ENCODE measurements at places on chromosomes 7 and 10.
A peak's percentile ranks its signal among the peaks of the same experiment; 100 is the strongest.

GRCh38 chr7:47202146-47202783 is 379.6 kb downstream of the TNS3 start:
- no peak for DNase-seq

DNA sequence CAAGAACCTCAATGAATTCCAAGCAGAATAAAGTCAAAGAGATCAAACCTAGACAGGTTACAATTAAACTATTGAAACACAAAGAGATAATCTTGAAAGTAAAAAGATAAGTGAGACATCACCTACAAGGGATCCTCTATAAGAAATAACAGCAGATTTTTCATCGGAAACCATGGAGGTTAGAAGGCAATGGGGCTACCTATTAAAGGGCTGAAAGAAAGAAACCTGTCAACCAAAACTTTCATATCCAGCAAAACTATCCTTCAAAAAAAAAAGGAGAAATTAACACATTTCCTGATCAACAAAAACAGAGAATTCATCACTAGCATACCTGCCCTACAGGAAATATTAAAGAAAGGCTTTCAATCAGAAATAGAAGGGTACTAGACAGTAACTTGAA is 244.9 kb downstream of the ARHGAP12 start:
- DNase-seq: no peak

GRCh38 chr7:124422081-124422480 is 343.5 kb downstream of the GPR37 start:
- DNase-seq: no peak

GRCh38 chr7:157910446-157910845 is 573.6 kb downstream of the DNAJB6 start:
- DNase-seq: no peak

GRCh38 chr7:143295870-143296269 is 7.7 kb downstream of the CASP2 start:
- DNase-seq: no peak

DNA sequence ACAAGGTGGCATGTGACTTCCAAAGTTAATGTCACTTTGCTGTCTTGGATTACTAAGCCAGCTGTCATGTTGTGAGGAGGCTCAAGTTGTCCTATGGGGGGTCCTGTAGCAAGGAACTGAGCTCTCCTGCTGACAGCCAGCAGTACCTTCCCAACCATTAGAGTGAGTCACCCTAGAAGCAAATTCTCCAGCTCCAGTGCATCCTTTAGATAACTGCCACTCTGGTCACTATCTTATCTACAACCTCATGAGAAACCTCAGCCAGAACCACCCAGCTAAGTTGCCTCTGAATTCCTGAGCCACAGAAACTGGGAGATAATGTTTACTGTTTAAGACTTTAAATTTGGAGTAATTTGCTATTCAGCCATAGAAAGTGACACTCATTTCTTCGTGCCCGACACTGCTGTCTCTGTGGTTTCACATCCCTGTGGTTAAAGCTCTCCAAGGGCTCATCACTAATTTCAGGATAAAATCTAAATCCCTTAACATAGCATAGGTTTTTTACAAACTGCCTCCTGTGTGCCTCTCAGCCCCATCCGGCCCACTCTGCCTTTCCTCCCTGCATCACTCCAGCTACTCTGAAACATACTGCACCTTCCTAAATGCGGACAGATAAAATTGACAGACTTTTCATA is 83.5 kb downstream of the PRR15 start:
- DNase-seq: no peak

GRCh38 chr10:60944058-60944909 is at the start of gene RHOBTB1:
RHOBTB1 (minus strand) TSS chr10:60944185; CDS start chr10:60911542, 32,643 bp downstream.
- peak; percentile 64 for DNase-seq

GRCh38 chr10:127556916-127557315 is 7.8 kb downstream of the NPS start:
- DNase-seq: peak; percentile 56

- no peak for DNase-seq
Observed at GRCh38 chr7:66099232-66099550, 15.5 kb upstream of the CRCP start.

- DNase-seq: no peak
Observed at GRCh38 chr7:143285470-143285778, 666 bp downstream of the TMEM139 start.

- no peak for DNase-seq
Observed at GRCh38 chr7:112665709-112666108, 124.5 kb downstream of the TMEM168 start.

GRCh38 chr10:108319434-108320222 is 1155.1 kb upstream of the SORCS1 start:
- no peak for DNase-seq

DNA sequence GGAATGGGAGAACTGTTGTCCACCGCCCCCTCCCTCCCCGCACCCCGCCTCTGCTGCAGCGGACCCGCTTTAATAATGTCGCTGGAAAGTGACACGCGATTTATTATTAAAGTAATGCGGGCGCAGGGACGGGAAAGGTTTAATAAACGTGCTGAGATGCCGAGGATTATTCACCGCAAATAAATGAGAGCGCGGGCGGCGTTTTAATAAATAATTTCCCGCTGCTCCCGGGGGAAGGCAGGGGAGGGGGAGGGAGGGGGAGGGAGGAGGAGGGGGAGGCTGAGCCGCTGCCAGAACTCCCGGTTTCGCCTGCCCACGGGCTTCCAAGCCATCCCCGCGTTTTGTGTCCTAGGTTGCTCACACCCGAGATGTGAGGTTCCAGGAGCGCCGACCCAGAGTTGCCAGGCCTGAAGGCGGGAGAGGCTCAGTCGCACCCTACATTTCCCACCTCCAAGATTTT is 5.1 kb downstream of the KAZALD1 start:
- no peak for DNase-seq

DNA sequence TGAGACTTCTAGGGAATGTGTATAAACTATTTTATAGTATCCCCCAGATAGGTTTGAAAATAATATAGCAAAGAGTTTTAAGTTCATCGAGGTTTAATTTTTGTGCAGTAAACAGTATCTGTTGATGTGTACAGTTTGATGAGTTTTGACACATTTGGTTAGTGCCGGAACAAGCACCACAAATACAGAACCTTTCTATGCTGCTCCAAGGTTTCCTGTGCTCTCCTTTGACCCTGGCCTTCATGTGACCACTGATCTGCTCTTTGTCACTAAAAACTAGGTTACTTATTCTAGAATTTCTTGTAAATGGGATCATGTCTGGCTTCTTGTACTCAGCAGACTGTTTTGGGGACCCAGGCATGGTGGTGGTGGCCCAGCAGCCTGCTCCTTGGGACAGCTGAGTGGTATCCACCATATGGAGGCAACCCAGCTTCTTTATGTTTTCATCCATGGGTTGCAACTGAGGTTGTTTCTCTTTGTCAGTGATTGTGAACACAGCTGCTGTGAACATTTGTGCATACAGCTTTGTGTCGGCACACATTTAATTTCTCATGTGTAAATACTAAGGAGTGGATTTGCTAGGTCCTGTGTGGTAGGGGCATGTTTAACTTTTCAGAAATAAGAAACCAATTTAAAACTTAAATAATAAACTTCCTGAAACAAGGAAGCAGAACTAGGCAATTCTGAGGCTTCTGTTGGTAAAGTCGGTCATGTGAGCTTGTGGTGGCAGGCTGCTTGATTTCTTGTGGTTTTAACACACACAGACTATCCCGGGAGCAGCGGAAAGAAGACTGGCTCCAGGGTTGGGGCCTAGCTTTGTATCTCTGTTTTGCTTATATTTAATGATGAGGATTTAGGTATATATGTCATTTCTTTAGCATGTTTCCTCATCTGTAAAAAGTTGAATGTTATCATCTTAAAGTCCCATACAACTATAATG is 219.4 kb downstream of the ABCA13 start:
- DNase-seq: no peak

DNA sequence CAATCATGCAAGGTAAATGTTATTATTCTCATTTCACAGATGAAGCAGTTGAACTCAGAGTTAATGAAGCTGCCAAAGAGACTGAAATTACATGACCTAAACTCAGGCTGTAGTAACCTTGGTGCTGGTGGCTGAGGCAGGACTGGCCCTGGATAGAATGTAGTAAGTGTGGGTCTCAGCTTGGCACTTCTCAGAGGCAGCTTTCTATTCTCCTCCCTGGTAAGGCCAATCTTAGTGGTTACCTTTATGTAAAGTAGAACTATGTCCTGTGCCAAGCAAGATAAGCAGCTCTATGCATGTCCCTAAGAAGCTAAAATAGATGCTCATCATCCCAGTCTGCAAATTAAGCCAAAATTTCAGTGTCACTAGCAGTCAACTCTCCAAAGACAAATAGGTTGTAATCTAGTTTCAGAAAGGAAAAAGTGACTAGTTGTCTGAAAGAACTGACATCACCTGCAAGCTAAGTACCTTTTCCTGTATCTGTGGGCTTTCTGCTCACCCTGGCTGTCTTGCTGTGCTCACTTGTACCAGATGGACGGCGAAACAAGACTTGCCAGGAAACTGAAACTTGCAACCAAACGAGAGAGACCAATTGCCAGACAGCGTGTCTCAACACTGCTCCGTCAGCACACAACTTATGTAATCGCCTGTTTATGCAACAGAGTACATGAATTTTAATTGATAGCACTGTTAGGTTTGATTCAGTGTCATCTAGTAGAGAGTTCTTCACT is 43.7 kb downstream of the CH25H start:
- DNase-seq: no peak

GRCh38 chr7:98458090-98458875 is 57.4 kb upstream of the BAIAP2L1 start:
- DNase-seq: no peak

DNA sequence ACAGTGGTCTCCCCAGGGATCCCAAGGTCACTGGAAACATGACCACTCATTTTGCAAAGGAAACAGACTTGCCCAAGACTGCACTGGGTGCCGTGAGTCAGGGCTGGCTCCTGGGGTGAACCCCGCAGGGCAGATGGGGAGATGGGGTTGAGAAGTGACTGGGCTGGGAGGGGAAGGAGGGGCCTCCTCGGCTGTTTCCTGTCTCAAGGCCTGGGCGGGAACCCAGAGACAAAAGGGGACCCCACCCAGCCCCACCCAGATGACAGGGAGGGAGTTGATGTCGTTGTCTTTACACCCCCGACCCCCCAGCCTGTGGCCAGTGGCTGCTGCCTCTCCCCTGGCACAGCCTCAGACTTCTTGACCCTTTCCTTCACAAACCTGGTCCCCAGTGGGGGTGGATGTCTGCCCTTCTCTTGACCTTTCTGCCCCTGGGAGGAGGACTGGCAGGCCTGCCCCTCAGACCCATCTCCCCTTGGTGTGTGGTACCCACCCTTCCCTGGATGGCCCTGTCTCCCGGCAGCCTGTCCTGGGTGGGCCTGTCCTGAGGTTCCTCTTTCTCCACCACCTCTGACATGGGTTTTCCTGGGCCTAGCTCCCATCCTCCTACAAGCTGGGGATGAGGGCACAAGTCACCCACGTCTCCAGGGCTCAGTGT is 1.4 kb downstream of the MYO1G start:
- no peak for DNase-seq

GRCh38 chr7:108561047-108561619 is 8.4 kb downstream of the THAP5 start:
- DNase-seq: no peak

DNA sequence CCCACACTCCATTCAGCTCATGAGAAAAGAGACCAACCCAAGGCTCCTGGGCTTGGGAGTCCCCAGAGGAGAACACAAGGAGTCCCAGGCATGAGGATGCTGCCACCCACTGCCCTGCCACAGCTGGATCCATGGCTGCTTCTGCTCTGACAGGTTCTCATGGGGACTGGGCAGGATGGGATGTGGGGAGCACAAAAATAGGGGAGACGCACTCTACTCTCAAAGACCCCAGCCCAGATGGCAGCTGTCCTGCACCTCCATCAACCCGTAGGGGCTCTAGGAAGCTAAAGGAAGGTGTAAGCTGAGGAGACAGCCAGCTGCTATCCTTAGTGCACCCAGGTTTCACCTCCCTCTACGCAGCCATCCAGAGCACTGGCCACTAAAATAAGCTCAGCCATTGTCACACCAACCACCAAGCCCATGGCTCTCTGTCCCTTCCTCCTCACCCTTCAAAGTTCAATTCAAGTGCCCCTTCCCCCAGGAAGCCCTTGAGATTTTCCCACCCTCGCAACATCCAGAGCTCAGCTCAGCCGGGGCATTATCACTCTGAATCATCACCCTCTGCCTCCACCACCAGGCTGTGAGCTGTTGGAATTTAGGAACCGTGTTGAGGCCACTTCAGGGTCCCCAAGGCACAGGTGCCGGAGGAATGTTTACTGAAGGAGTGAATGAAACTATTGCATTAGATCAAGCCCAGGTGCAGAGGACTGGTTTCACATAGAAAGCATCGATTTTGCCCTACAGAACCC is 142.1 kb downstream of the GRID1 start:
- DNase-seq: no peak

DNA sequence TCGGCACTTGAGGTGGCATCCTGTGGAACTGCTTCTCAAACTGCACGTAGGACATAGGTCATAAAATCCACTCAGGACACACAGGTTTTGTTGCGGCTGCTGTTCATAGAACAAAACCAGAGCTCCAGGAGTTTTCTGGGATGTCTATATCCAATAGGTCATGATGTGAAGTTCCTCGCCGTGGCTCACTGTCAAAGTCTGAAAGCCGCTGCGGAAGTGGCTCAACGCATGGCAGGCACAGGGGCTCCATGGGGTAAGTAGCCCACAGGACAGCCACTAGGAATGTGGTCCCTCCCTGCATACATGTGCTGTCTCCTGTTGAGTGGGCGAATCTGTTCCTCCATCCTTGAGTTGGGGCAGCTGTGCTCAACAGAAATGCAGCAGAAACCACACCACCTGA is 72.2 kb downstream of the PRKAG2 start:
- no peak for DNase-seq

DNA sequence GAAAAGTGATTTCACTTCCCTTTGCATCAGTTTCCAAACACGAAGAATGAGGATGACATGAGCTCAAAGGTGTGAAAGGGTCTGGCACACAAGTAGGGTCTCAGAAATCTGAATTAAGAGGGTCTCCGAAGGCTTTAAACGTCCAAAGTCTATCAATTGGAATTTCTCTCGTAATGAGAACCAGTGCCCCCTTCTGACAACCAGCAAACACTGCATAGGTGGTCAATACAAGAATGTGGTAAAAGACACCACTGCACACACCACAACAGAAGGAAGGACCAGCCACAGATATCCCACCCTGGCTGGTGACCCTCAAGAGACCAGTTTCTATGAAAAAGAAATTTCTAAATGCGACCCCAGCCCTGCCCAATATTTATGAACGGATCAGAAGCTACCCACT is 78.1 kb downstream of the CALN1 start:
- DNase-seq: no peak

- no peak for DNase-seq
Observed at GRCh38 chr7:121259826-121260225, 69.0 kb upstream of the WNT16 start.

DNA sequence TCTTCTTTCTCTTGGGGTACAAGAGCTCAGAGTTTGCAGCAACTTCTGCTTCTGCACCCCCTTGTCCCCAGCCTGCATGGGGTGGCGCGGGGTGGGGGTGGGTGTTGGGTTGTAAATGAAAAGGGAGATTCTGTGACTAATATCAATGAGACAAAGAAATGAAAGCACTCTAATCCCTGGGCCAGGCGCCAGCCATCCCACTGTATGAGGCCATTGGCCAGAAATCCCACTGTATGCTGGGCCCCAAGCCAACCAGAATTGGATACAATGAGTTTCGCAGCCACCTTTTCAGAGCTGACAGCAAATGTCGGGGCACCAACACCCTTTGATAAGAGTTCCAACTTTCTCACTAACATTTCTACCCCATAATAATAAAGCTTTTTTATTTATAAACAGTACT is 10.9 kb upstream of the PTN start:
- DNase-seq: no peak

- DNase-seq: no peak
Observed at GRCh38 chr7:2237109-2237602, 4.4 kb upstream of the MAD1L1 start.

Data from neural crest cell (in vitro differentiated cells).